NAMALWA (cell line): ENCODE measurements at places on chromosomes 2 and 18.
A peak's percentile ranks its signal among the peaks of the same experiment; 100 is the strongest.

DNA sequence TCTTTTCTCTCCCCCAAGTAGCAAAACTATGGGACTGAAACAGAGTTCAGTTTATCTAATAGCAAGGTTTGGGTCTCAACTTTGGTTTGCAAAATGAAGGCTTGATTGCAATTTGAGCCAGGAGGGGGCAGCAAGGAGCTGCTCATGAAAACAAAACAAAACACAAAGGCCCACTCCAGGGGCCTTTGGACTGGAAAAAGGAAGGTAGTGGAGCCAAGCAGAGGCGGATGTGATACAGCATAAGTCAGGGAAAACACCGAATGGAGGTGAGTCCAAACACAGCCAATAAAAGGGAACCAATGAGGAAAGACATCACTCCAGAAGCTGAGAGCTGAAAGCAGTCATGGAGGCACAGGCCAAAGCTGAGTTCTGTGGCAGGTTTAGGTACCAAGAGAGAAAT is 799.7 kb upstream of the ACVR2A start:
- DNase-seq = peak; percentile 62

GRCh38 chr2:35938838-35939237 is 416.7 kb upstream of the CRIM1 start:
- DNase-seq = no peak

DNA sequence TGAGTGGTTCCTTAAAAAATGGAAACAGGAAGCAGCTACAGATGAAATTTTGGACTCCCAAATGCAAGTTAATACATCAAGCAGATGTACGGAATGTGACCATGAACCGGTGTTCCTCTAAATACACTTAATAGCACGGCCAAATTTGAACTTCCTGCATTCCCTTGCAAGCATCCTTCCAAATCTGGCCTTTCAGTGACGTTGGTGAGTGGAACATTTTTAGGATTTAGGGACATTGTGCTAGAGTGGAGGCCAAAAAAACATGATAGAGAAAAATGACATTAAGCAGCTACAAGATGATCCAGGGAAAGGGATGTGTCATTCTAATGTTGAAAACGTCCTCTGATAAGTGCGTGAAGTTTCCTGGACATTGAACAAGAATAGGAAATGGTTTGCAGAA is 62.1 kb downstream of the CTAGE1 start:
- no peak for DNase-seq

DNA sequence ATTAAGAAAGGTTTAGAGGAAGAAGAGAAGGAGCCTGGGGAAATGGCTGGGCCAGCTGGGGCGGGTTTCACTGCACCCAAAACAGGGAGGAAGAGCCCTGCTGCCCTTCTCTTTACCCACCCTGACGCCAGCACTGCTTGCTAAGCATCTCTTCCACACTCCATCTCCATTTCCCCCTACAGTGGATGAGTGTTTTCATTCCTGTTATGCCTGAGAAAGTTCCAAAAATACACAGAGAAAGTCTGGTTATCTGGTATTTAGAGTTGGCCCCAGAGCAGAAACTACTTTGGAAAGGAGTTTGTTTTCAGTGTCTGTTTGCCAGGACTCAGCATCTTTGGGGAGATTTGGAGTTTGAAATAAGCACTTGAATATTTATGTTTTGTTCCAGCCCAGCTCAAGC is 451.0 kb downstream of the SLC4A3 start:
- no peak for DNase-seq

- DNase-seq = no peak
Measured at GRCh38 chr18:54805571-54806334, 22.5 kb upstream of the RAB27B start.

GRCh38 chr18:58511306-58511705 is 117.6 kb downstream of the ALPK2 start:
- no peak for DNase-seq

DNA sequence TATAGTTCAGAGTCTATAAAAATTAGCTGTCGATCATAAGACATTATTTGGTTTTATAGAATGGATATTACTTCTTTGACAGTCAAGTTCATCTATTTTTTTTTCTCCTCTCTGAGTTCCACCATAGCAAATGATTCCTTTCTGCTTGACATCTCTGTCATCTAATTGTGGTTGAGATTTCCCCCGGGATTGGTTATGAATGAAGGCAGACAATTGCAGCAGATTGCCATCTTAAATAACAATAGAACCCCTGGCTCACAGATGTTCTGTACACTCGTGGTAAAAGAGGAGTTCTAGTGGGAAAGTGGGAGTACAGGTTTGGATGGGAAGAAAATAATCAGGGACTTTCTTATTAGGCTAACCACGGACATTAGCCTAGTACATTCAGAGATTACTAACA is 292.1 kb upstream of the NRXN1 start:
- no peak for DNase-seq

GRCh38 chr2:154391051-154391450 is 307.4 kb upstream of the KCNJ3 start:
- no peak for DNase-seq

GRCh38 chr2:1613731-1614354 is 130.5 kb downstream of the PXDN start:
- DNase-seq = no peak

DNA sequence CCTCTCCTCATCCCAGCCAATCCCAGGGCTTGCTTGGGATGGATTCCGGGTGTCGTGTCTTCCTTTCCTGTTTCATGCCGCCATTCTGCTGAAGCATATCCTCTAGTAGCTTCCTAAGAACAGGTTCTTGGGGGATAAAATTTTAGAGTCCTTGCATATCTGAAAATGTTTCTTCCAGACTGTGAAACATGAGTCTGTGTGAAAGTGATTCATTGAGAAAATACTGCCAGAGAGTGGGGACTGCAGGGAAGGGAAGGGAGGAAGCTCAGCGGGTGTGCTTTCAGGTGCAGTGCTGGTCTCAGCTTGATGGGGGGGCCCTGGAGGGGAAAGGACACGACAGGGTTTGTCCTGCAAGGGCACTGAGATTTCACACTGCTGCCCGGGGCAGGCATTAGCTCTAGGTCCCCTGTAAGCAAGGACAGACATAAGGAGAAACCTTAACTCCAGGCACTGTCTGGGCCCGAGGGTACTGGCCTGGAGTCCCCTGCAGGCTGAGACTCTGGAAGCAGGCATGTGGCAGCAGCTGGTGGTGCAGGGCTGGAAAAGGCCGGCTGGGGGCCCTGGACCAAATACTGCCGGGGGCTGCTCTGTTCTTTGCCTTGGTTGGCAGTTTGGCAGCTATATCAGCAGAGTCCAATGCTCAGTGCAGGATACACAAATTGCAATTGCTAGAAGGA is 97.6 kb upstream of the HS6ST1 start:
- no peak for DNase-seq

GRCh38 chr2:127707890-127708648 is 6.8 kb downstream of the SFT2D3 start:
- DNase-seq = no peak

DNA sequence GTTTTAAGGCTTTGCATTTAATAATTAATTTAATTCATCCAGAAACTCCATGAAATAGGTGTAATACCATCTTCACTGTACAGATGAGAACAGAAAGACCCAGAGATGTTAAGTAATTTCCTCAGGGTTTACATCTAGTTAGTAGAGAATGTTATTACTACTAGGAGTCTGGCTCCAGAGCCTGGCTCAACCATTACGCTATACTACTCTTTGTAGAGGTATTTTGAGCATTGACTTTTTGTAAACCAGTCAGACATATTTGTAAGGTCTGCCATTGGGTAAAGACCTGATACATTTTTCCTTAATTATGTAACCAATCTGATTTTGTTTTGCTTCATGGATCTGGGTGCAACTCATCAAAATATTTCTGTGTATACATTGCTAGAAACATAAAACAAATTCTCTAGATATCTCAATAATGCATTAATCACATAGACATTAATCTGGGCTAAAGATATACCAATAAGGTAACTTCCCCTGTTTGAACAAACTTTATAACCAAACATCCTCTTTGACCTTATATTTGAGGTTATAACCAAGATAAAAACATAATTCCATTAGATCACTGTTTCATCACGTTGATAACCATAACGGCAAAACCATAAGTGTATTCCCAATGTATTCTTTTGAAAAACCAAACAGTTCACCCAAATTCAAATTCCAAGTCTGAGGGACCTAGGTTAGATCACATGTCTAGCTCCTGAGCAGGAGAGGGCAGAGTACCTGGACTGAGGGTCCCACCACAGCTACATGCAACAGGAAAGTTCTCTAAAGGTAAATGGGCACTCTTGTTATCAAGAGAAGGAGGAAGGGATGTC is 135.0 kb downstream of the IKZF2 start:
- DNase-seq = no peak

GRCh38 chr2:28610583-28611201 is 114.8 kb downstream of the PLB1 start:
- DNase-seq = no peak

- DNase-seq = no peak
Measured at GRCh38 chr18:63956755-63957154, 7.7 kb downstream of the HMSD start.

DNA sequence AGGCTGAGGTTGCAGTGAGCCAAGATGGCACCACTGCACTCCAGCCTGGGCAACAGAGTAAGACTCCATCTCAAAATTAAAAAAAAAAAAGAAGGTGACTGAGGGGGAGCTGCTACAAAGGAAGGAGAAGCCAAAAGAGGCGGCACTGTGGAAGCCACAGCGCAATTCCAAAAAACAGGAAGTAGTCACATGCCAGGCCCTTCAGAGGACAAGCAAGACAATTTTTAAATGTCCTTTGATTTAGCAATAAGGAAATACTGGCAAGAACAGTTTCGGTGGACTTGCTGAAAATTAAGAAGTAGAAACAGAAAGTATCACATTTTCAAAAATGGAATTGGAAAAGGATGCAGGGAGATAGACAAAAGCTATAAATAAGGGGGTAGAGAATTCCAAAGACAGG is 122.8 kb downstream of the OSBPL1A start:
- no peak for DNase-seq

DNA sequence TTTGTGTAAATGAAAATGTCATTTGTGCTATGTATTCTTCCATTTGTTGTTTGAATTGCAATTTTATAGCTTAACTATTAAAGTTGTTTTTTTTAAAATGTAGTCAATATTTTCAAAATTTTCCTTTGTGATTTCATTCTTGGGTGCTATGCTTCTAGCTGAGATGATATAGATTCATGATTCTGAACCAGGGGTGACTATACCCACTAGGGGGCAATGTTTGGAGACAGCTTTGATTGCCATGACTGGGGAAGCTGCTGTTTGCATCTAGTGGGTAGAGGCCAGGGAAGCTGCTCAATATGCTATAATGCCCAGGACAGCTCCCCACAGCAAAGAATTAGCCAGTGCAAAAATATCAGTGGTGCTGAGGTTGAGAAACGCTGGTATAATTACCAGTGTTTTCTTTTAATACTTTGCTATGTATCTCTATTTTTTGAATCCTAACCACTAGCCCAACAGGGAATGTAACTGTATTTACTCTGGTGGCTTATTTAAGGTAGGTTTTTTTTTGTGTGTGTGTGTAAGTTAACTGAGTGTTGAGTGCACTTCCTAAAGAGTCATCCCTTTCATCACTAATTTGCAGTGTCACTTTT is 99.7 kb downstream of the MEP1B start:
- DNase-seq = peak; percentile 81

- no peak for DNase-seq
Measured at GRCh38 chr2:136375017-136375901, 257.3 kb upstream of the CXCR4 start.

DNA sequence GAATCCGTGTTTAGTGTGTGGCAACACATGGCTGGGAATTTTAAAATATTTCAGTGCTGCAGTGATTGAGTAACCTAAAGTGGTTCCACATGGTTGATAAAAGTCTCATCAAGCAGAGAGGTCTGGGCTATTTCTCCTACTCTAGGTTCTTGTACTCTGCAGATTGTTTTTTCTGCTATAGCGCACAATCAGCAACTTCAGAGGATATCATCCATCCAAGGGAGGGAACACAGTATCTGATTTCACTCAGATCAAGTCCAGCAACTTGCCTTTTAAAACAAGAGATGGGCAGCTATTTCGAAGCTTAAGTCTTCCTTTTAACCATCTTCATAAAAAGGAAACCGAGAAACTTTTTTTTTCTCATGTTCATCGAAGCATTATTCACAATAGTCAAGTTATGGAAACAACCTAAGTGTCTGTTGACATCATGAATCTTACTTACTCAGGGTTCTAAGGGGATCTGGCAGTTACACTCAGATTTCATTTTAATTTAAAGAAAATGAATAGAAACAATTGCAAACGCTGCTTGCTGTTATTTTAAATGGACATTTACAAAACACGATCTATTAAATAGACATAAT is 172.7 kb upstream of the TRIB2 start:
- DNase-seq = no peak

GRCh38 chr2:108215794-108216211 is 24.0 kb upstream of the SULT1C3 start:
- peak; percentile 6 for DNase-seq

GRCh38 chr2:56244911-56245530 is 61.2 kb downstream of the CCDC85A start:
- no peak for DNase-seq

DNA sequence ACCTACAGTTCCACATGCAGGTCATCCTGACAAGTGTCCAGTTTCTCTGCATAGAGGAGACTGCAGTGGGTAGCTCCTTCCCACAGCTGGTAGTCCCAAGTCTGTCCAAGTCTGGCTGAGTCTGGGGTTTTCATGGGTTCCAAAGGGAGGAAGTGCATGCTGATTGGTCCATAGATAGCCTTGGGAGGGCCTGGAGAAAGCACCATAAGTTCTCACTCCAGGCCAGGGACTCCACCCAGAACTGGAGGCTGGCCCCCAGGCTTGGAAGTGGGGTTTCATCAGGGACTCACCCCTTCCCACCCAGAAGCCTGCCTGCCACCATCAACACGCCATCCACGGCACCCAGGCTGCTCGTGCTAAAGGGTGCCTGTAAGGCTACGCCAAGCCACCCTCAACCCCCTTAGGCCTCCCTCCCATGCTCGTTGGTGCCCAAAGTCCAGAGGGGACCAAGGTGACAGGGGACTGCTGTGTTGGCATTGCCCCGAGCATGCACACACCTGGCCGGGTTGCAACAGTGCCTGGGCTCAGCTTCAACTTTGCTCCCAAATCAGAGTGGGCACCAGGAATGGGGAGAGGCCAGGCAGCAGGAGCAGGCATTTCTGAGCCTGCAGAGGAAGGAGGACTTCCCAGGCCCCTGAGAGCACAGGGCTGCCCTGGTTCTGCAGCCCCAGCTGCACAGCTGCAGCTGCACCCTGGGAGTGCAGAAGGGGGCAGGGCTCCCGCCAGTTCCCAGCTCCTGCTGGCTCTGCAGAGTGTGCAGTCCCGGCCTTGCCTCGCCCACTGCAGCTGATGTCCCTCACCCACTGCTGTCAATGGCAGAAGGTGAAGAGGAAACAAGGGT is 116.5 kb upstream of the MAP2 start:
- no peak for DNase-seq

DNA sequence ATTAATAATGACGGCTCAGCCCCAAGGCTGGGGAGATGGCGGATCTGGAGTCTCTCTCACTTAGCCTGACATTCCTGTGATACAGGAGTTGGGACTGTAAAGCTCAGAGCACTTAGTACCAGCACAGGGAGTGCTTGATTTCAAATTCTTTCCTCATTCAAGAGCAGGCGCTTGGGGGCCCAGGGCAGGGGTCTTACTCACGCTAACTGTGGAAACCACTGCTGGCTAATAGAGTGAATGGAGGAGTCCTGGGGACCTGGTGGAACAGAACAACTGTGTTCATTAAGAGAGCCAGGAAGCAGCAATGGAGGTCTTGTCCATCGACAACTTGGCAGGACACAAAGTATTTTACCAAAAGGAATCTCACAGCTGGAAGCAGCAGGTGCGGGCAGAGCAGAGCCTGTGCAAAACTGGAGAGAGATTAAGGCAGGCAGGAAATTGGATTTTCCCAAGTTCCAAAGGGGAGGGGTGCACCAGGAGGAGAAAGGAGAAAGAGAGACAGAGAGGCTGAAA is 358.9 kb downstream of the TNS1 start:
- DNase-seq = no peak

- no peak for DNase-seq
Measured at GRCh38 chr18:6994056-6994770, 123.4 kb downstream of the LAMA1 start.
